Smooth muscle cell of trachea (primary cell): ENCODE measurements at places on chromosomes 1 and 21. TPM values are rescaled to one million over a fixed set of nuclear protein-coding genes. Genes with fewer than 3 reads are reported as not detected.

The SPRR4 gene
- not detected in 2 replicates for total RNA-seq

The KCNE1 gene
- total RNA-seq, result under 0.01 and 0.29 TPM in 2 replicates

The EXTL1 gene
- 0.29 and 0.83 TPM in 2 replicates for total RNA-seq

The CELA3A gene
- total RNA-seq, result not detected in 2 replicates

The HSD3B2 gene
- not detected in 2 replicates for total RNA-seq
